Temporal lobe (tissue), 4 donors: ENCODE measurements at places on chromosomes 4 and X. TPM values are rescaled to one million over a fixed set of nuclear protein-coding genes. Genes with fewer than 3 reads are reported as not detected.

Gene FAM9B
- not detected for total RNA-seq

Gene USP26
- not detected for total RNA-seq

Gene ENPEP
- 1.7 TPM for total RNA-seq

Gene FAM114A1
- 8.4 TPM for total RNA-seq

Gene ESX1
- total RNA-seq, result not detected

Gene IL1RAPL2
- total RNA-seq, result 10.8 TPM

Gene PLAC8
- total RNA-seq, result 0.49 TPM

Gene ABLIM2
- total RNA-seq, result 11.6 TPM

Gene GYPB
- total RNA-seq, result not detected

Gene ZCCHC18
- total RNA-seq, result 21.6 TPM

Gene GAGE12J
- total RNA-seq, result not detected

Gene GLOD5
- not detected for total RNA-seq

Gene SPOCK3
- total RNA-seq, result 10.8 TPM

Gene IGSF1
- 1.2 TPM for total RNA-seq

Gene EGFL6
- total RNA-seq, result 0.98 TPM

Gene IL1RAPL1
- 11.1 TPM for total RNA-seq

Gene CCDC110
- 1.7 TPM for total RNA-seq

Gene EGF
- total RNA-seq, result under 0.01 TPM

Gene SCD5
- total RNA-seq, result 271 TPM

Gene GATA1
- not detected for total RNA-seq

Gene REELD1
- not detected for total RNA-seq

Gene ZNF732
- 0.49 TPM for total RNA-seq

Gene ADGRG4
- total RNA-seq, result not detected

Gene CDS1
- 6.6 TPM for total RNA-seq

Gene RNF175
- total RNA-seq, result 26.8 TPM

Gene RASL11B
- 20.9 TPM for total RNA-seq

Gene MAGEA11
- total RNA-seq, result not detected

Gene ACE2
- total RNA-seq, result 0.49 TPM

Gene DGAT2L6
- not detected for total RNA-seq

Gene BMX
- under 0.01 TPM for total RNA-seq

Gene LRPAP1
- 11.3 TPM for total RNA-seq

Gene KCND1
- total RNA-seq, result 0.49 TPM

Gene FGF5
- 1.2 TPM for total RNA-seq

Gene GUCY2F
- total RNA-seq, result under 0.01 TPM

Gene COL4A6
- total RNA-seq, result 3.2 TPM

Gene MID1
- 10.3 TPM for total RNA-seq

Gene NPY2R
- 11.8 TPM for total RNA-seq

Gene OTUD6A
- total RNA-seq, result not detected
